Left cardiac atrium (tissue), 4 donors: ENCODE measurements at places on chromosomes 6 and 20. TPM values are rescaled to one million over a fixed set of nuclear protein-coding genes. Genes with fewer than 3 reads are reported as not detected.

GRCh38 chr6:20540683-20541082 is 6.4 kb downstream of the CDKAL1 start:
- DNase-seq: no peak

GRCh38 chr6:11947575-11947974 is 64.5 kb upstream of the HIVEP1 start:
- no peak for DNase-seq

GRCh38 chr6:29814379-29815117 is 13.1 kb upstream of the HLA-G start:
- no peak for DNase-seq

SLPI gene
- 44.2 TPM for total RNA-seq

PRL gene
- total RNA-seq: not detected

DNA sequence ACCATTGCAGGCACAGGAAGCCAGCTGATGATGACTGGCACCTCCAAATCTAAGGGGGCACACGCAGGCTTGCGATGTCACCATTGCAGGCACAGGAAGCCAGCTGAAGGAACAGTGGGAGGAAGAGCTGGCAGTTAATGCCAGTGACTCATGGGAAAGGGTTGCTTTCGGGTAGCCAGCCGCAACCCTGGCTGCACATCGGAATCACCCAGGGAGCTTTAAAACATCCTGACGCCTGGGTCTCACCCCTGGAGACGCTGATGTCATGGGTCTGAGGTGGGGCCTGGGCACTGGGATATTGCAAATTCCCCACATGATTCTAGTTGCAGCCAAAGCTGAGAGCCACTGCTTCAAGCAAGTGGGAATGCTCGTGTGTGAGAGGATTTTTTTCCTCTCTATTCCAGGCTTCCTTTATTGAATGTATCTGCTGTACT is 16.1 kb upstream of the CCN6 start:
- peak; percentile 76 for DNase-seq

GRCh38 chr6:135525594-135525993 is 28.1 kb upstream of the AHI1 start:
- DNase-seq: no peak

DNA sequence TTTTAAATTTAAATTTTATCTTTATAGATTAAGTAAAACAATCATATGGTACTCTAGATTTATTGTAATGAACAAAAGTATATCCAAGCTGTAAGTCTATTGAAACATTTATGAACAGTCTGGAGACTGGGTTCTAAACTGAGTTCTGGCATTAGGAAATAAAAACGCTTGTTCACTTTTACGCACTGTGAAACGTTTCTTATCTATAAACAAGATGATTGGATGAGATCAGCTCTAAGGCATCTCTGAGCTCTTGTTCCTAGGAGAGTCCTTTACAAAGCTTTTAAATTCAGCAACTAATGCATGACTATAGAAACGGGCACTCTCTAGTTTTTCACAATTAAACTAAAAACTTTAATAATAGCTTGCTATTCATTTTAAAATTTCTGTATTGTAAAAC is 6.8 kb downstream of the HUS1B start:
- no peak for DNase-seq

GPR6 gene
- not detected for total RNA-seq

DNA sequence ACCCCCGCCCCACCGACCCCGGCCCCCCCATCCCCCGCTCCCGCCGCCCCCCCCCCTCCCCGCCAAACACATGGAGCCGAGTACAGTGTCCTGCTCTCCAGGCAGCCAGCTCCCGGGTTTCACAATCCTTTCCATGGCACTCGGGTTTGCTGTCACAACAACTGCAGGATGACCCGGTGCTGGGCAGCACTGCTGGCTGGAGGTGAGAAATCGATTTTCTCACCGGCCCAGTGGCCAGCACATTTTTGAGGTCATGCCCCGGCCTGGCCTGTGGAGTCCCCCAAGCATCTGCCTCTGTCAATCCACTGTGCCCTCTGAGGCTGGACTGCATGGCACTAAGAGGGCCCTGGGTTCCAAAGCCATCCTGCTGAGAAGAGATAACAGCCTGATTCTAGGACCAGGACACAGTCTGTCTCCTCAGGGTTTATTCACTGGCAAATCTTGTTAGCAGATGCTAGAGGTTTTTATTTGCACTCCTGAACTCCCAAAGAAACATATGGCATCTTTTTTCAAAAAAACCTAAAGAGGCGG is 129.5 kb downstream of the NFATC2 start:
- DNase-seq: peak; percentile 59

GRCh38 chr20:17674722-17675518 is 7.1 kb downstream of the RRBP1 start:
- no peak for DNase-seq

DNA sequence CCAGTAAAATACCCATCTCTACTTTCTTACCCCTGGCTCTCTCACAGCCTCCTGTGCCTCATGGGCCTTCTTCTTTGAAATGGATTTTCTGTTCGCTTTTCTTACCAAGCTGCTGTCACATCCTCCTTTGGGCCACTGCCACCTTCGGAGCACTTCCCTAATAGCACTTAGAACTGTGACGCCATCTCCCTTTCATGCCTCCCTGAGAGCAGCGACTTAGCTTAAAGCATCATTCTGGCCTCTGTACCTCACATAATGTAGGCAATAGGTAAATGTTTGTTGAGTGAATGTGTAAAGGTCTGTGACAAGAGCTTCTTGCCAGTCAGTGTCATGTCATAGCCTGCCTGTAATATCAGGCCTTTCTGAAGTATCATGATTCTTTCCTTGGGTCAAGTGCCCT is 78.8 kb downstream of the ADGRG6 start:
- peak; percentile 32 for DNase-seq

- no peak for DNase-seq
Measured at GRCh38 chr6:156782691-156783320, 5.6 kb downstream of the ARID1B start.

BPIFA1 gene
- not detected for total RNA-seq

DEFB124 gene
- 0.44 TPM for total RNA-seq

DNA sequence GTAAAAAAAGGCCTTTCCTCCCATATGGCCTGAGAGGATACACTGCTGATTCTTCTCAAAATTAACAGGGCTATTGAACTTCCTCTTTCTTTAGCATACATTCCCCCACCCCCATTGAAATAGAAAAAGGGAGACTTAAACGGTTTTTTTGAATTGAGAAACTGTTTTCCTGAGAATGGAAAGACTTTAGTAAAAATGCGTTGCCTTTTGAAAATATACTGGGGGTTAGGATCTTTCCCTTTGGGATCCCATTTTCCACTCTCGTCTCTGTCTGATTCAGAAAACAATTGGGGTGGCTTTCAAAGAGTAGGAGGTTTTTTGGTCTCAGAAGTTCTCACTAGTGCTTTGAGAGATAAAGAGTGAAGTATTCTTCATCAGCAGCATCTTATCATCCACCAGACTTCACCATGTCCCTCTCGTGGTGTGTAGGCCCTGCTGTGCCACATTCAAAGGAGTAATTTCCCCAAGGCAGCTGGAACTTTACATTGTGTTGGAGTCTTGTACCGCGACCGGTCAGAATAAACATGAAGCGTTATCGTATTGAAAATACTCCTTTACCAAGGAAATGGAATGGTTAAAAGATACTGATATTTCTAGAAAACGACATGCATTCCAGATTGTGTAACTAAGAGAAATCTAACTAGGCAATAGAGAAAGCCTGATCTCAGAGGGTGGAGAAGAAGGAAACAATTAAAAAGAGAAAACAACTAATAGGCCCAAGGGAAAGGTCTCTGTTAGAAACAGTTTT is 10.6 kb downstream of the MYB start:
- DNase-seq: no peak

DNA sequence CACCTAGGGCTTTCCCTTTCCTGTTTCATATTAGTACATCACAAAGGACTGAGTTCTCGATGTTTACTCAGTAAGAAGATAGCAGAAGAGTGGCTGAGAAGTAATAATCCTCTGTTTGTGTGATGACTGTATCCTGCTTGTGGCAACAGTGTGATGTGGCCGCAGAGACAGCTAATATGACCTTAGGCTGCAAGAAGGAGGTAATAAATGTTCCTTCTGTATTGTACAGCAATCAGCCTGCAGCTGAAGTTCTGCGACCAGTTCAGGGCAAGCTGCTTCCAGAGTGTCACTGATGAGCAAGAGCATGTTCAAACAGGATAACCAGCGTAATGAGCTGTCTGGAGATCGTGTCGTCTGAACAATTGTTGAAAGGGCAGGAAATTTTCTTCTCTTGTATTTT is 70.9 kb downstream of the OPN5 start:
- no peak for DNase-seq

- no peak for DNase-seq
Measured at GRCh38 chr6:168092541-168092940, 13.5 kb upstream of the FRMD1 start.

SLC22A1 gene
- 0.38 TPM for total RNA-seq

- no peak for DNase-seq
Measured at GRCh38 chr6:28747631-28748157, 176.1 kb downstream of the TRIM27 start.

DNA sequence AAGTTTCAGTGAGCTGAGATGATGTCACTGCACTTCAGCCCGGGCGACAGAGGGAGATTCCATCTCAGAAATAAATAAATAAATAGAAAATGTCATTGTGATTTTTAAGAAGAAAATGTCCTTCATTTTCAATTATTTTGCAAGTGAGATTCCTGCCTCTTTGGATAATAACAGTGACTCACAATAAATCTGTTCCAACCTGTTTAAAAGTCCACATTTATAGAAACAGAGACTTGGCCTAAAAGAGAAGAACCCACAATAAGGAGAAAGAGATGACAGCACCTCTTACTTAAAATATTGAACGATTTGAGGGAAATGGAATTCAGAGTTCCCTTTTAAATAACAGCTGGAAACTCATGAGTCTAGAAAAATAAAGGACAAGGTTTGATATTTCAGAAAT is 373.4 kb upstream of the NOX3 start:
- no peak for DNase-seq

DNA sequence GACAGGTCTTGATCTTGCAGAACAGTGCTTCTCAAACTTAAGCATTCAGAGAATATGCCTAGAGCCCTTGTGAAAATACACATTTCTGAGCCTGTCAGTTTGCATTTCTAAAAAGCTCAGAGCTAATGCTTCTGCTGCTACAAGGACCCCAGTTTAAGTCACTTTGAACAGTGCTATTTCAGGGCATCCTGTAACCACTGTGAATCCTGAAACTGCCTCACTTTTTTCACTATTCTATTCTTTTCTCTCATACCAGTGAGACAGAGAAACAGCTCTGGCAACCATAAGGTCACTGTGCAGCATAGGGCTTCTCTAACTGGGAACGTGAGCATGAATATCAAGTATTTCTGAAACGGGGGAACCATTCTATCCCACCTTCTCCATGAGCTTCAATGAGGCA is 51.2 kb downstream of the LGSN start:
- DNase-seq: no peak

- DNase-seq: no peak
Measured at GRCh38 chr6:20688710-20689500, 154.6 kb downstream of the CDKAL1 start.

NHSL1 gene
- 45.1 TPM for total RNA-seq

BTNL2 gene
- not detected for total RNA-seq

DNA sequence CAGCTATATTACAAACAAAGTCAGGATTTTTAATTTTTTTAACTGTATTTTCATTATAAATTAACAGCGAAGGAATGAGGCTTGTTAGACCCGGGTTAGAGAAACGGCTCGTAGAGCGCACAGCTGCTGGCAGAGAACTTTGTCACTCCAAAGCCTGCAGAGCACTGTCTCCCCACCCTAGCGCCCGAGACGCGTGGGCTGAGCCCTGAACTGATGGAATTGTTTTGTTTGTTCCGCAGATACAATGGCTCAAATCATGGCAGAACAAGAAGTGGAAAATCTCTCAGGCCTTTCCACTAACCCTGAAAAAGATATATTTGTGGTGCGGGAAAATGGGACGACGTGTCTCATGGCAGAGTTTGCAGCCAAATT is 810 bp downstream of the LAMP5 start:
- DNase-seq: no peak

GRCh38 chr6:11346516-11346915 is 114.0 kb upstream of the NEDD9 start:
- no peak for DNase-seq
